M059J (cell line): ENCODE measurements at places on chromosomes 7 and 10.

DNA sequence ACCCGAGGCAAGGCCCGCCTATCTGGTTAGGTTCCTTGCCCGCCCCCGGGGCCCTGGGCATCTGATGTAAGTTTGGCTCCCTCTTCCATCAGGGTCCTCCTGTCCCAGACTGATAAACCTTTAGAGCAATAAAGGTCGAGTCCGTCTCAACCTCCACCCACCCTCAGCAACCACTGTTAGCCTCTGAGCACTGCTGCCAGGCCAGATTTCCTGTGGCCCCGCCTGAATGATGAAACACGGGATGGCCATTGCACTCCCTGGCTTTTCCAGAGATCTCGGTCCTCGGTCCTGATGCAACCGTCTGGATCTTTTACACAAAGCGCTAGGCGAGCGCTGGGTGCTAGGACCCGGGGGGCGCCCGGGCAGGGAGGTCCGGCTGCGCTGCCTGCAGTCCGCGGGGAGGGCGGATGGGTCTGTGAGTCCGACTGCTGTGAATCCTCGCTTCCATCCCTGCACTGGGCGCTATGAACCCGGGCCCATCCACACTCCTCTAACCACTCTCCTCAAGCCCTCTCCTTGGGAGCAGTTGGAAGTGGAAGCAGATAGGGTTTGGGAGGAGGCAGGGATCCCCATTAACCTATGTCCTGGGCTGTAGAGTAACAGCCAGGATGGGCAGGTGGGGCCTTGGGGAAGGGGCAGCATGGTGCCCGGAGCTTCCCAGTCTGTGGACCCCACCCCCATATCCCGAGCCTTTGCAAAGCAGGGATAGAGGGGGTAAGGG, 875 bp upstream of the DDIT4 start:
- peak; percentile 85 for DNase-seq

DNA sequence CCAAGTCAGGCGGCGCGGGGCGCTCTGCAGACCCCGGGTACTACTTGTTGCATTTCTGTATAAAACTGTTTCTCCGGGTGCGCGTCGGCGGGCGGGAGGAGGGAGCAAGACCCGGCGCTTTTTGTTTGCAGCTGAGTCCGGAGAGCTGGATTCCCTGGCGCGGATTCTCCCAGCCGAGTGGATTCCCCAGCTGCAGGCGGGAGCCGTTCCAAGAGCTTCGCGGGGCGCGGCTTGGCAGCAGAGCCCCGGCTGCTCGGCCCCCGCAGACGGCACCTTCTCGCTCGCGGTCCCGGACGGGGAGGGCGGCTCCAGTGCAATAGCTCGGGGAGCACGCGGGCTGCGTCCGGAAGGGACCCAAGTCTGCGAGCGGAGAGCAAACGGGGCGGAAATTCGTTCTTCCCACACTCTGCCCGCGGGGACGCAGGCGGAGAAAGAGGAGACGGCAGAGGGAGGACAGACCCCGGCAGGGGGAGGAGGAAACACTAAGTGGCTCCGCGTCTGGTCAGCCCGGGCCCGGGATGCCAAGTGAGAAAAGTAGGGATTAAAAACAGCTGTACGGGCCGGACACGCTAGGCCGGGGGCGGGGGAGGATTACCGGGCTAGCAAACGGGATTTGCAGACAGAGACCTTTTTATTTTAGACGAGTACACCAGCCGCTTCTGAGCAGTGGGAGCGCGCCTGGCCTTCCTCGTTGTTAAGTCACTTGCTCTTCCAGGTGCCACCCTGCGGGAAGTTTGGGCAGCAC, at the start of gene TRIL:
Gene TRIL (minus strand): TSS at position 96 of the 745 bp plus-strand sequence. CDS start 284 bp downstream, outside the sequence.
- DNase-seq = peak; percentile 45

GRCh38 chr7:141844256-141844655, 3.0 kb upstream of the PRSS37 start:
- DNase-seq = no peak

DNA sequence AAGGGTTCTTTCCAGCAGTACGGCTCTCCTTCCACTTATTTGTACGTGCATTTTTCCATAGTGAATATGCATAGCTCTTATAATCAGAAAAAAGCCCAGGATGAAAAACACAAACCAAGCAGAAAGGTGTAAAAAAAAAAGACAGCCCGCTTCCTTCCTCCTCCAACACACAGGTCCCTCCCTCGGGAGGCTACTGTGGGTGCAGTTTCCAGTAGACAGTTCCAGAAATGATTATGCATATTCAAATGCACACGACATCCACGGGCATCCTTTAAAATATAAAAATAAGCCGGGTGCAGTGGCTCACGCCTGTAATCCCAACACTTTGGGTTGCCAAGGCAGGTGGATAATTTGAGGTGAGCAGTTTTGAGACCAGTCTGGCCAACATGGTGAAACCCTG, 59.9 kb downstream of the TNRC18 start:
- no peak for DNase-seq

- DNase-seq = no peak
Observed at GRCh38 chr7:148121847-148122246, 468.7 kb upstream of the C7orf33 start.

DNA sequence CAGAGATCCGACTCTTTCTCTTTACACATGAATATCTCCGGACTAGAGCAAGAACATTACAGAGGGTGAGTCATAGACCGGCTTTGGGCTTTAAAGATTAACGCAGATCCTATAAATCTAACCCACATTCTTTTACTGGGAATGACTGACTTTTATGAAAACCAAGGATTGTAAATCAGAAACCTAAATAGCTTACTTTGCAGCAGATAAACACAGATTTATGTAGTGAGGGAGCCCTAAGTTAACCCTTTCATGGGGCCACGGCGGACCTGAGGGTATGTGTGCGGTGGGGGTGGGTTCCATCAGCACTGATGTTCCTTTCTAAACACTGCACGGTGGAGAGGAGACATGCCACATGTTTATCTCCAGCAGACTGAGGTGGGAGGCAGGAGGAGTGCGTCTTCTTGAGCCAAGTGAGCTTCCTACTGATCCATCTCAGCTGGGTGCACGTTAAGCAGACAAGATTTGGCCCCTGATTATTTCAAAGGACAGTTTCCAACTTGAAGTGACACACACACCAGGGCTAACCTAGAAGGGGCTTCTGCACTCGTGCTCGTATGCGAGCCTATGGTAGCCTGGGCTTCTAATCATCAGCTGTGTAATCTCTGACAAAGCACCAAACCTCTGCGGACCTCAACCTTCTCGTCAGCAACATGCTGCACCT, 127.6 kb downstream of the WDR11 start:
- peak; percentile 73 for DNase-seq

DNA sequence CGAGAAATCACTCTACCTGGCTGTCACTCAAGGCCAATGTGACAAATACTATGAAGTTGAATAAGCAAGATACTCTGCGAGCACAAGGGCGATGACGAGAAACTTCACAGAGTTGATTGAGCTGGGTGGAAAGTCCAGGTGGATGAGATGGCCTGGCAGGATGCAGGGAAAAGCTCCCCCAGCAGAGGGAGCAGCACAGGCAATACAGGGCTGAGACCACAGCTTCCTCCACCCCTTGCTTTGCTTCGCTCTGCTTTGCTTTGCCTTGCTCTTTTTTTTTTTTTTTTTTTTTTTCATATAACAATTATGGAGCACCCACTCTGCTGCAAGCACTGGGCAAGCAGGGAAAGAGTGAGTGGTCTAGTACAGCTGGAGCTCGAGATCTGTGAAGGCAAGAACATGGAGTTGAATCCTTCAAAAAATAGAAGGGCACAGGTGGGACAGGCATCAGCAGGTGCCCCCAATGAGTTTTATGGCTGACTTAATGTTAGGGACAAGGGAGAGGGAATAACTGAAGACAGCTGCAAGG, 88.3 kb downstream of the CABCOCO1 start:
- DNase-seq = peak; percentile 81

- DNase-seq = no peak
Observed at GRCh38 chr10:100347568-100348195, 649 bp downstream of the SCD start.

DNA sequence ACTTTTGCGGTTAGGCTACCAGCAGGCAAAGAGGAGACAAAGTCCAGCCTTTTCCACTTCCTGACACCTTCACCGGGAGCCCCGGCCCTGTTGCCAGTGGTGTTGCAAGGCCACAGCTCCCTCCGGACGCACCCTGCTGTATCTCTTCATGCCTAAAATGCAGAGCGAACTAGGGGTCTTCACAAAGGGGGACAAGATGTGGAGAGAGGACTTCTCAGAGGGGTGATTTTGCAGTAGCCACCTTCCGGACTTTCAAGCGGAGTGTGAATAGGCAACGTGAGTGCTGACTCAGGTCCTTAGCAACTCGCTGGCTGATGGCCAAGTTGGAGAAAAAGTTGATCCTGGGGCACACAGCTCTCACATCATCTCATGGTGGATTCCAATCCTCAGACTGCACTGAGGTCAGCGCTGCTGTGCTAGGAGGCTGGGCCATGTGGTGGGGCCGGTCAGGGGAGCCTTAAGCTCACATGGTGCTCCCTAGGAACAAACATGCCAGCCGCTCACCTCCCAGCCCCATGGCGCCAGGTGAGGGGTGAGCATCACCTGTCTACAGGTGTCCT, 166.3 kb downstream of the LCOR start:
- peak; percentile 71 for DNase-seq
